ENCODE measurements at places on chromosomes 7 and 10.

DNA sequence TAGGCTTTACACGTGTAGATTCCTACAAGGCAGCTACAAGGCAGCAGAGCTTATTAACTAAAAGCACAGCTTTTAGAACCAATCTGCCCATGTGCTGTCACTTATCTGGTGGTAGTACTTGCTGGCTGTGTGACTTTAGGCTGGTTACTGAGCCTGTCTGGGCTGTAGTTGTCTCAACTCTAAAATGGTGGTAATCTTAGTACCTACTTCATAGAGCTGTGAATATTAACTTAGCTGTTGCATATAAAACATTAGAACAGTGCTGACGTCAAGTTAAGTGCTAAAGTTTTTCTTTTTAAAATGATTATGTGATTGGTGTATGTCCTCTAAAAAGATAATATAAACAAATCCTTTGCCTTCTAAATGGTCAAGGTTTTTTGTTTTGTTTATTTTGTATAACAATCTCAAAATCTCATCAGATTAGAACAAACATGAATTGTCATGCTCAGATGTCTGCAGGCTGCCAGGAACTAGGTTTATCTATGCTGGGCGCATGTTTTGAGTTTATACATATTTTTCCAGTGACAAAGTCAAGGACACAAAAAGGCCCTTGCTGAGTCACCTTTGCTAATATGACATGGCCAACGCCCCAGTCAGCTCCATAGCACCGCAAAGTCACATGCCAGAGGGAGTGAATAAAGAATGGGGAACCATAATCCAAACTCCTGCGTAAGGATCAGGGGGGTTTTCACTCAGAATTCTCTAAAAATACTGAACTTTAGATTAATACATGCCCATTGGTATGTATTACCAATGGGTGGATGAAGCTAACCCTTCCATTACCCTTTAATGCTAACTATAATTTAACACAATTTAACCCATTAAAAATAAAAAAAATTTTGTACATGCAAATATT is 39.8 kb upstream of the ARL4A start:
- peak; percentile 78 for DNase-seq

DNA sequence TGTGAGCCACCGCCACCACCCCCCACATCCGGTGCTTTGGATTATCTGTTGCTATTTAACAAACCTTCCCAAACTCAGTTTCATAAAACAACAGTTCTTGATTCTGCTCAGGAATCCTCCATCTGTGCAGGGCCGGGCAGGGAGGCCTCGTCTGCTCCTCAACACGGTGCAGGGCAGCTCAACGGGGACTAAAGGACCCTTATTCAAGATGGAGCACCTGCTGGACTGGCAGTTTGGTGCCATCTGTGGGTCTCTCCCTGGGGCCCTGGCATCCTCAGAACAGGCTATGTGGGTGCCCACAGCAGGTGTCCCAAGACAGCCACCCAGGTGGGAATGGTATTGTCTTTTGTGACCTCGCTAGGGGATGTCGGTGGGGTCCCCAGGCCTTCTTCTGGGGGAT is 31.0 kb upstream of the ELFN1 start:
- no peak for DNase-seq

- no peak for DNase-seq
Measured at GRCh38 chr7:32018845-32019578, 51.2 kb downstream of the PDE1C start.

- no peak for DNase-seq
Measured at GRCh38 chr7:151819866-151820265, 57.0 kb downstream of the PRKAG2 start.

DNA sequence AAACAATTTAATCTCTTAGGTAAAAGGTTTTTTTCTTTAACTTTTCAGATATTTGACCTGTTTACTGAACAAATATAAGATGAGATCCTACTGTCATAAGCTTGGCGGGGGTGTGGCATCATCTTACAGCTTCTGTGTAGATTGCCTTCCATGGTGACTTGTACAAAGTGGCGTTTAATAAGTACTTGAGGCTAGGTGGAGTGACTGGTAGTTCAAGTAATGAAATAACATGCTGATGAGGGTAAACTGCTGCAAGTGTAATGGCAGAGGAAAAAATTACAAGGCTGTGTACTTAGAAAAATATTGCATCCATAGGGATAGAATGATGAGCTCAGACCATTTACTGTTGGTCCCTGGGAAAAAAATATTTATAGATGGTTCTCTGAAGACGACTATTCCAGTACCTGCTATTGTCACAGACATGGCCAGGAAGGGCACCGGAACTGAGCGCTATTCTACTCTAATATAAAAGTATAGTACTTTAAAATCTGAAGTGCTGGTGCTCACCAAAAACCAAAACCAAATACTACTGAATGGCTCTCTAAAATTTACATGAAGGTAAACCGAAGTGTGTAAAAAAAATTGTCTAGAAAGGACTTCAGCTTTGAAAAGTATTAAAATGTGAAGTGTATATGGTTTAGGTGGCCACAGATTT is 42.4 kb downstream of the DNAH11 start:
- no peak for DNase-seq

- peak; percentile 74 for DNase-seq
Measured at GRCh38 chr10:25047591-25048301, 31.3 kb downstream of the THNSL1 start.

DNA sequence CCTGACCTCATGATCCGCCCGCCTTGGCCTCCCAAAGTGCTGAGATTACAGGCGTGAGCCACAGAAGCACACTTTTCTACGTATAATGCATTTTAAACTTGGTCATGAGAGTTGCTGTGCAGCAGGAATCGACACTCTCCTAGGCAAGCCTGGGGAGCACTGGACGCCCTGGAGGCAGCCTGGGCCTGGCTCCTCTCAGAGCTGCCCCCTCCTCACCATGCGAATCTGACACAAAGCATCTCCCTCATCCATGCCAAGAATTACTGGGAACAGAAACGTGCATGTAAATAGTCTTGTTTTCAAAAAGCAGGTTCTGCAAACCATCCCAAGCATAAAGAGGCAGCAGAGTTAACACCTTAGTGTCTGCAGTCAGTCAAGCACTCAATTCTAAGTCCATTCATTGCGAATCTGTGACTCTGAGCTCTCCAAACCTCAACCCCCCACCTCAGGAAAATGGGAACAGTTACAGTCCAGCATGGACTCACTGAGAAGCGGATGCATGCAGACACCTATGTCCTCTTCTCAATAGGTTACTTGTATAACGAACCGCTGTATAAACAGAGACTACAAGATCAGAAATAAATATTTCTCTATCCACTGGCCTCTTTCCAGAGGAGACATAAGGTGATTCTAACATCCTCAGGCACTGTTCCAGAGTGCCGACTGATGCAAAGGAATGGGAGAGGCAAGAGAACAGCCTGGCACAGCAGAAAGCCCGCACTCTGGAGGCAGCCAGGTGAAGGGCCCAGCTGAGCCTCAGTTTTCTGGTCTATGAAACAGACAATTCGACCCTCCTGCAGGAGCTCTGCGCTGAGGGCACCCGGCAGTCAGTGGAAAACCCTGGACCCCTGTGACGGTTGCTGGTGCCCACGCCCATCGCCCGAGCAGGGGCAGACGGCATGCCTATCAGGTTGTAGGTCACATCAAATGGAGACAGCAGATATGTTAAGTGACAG is 68.9 kb downstream of the MAD1L1 start:
- no peak for DNase-seq

DNA sequence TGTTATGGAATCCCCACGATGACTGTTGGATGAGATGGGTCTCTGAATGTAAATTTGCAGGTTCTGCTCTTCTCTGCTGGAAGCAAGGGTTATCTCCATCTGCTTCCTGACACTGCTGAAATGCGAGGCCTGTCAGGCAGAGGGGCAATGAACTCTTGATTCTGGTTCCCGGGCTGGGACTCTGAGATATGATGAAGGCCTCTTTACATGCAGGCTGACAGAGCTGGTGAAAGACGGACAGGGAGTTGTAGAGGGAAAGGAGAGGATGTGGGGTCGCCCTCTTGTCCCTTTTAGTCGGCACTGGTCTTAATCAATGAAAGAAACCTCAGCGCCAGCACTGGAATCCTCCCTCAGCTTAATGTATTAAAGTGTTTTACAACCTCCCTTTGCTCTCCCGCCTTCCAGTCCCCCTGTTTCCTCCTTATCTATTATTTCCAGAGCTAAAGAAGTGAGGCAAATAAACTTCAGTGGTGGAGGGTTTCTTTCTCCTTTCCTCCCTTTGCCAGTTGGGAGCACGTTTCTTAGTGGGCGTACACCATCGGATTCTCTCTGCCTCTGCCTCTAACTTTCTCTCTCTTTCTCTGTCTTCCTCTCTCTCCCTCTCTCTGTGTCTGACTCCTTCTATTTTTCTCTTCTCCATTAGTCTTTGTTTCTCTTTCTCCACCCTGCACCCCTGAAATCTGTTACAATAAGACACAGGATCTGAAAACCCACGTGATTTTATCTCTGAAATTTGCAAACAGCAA is 145.6 kb downstream of the BAMBI start:
- peak; percentile 58 for DNase-seq

GRCh38 chr7:2523461-2523936 is 3.9 kb downstream of the LFNG start:
- no peak for DNase-seq

GRCh38 chr10:5669604-5670003 is 3.2 kb upstream of the ASB13 start:
- peak; percentile 27 for DNase-seq

- DNase-seq = no peak
Measured at GRCh38 chr7:133702078-133702477, 425.1 kb upstream of the LRGUK start.

- DNase-seq = no peak
Measured at GRCh38 chr10:47277352-47278151, 22.4 kb upstream of the GDF10 start.

DNA sequence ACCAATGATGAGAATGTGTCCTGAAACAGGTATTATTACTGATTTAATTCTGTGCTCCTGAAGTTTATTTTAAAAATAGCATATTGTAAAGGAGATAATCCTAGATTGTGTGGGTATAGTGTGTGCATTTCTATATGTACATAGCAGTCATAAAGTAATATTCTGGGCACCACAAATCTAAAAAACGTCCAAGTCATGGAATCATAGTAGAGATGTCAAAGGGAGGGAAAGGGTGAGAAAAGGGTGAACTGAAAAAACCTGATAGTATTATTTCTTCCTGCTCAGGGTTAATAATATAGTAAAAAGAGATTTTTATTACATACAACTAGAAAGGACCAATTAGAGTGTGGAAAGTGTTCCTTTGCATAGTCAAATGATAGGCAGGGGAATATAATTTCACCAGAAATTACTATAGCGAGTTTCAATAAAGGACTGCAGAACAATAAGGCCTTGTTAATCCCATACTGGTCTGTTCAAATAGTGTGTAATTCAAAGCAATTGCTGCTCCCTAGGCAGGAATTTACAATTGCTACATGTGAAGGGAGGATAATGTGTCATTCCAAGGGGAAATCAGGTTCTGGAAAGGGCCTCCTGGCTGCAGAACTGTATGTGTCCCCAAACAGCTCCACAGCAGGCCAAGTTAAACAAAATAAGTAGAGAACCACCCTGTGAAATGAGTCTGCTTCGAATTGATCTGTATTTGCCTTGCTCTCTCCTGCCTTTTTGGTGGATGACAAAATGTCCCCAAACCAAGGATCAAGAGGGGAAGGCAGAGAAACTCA is 42.5 kb upstream of the KMT2E start:
- no peak for DNase-seq

GRCh38 chr7:42982604-42983115 is 50.5 kb downstream of the MRPL32 start:
- no peak for DNase-seq

GRCh38 chr7:48040944-48041652 is 5.8 kb downstream of the C7orf57 start:
- no peak for DNase-seq

DNA sequence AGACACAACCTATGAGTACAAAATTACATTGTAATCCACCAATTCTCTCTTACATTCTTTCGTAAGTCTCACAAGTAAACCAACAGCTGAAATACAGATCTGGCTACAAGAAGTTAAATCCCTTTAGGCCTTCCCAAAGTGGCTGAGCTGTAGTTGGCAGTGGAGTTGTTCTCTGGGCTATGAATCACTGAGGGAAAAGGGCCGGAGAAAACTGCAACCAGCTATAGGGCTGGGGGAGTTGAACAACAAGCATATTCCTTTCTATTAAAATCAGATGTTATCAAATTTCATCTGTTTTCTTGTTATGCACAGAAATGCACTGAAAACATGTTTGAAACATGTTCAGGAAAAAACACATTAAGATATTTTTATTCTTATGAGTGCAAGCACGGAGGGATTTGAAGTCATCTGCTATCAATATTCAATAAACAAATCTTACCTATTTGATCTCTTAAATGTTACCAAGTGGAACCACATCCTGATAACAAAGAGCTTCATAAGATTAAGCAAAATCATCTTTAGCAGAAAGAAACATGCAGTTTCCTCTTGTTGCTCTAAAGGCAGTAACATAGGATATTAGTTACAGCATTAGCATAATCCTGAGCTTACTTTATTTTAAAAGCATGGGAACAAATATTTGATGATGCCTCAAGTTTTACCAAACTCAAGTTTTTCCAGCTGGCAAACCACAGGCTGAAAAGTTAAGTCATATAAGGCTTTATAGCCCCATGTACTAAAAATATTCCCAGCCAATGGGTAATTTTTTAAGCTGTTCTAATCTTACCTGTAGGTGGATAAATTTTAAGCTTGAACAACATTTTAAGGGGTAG is 212.7 kb downstream of the TAX1BP1 start:
- DNase-seq = no peak

DNA sequence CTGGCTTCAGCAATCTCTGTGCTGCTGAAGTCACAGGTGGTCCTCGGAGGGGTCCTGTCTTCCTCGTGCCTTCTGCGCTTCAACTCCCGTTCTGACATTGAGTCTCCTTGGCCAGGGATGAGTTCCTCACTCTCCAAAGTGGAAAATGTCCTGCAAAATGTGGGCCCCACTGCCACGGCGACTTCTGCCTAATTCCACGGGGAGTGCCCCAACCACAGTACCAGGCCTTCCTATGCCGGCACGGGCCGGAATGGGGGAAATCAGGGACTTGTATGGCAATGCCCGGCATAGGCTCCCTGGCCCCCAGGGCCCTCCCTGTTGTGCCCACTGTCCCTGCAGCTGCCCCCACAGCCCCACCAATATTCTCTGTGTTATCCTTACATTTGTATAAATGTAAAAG is 420.5 kb downstream of the TCERG1L start:
- DNase-seq = no peak

- no peak for DNase-seq
Measured at GRCh38 chr10:99555825-99556523, 23.2 kb downstream of the NKX2-3 start.

GRCh38 chr10:49347827-49348226 is 48.1 kb downstream of the DRGX start:
- DNase-seq = no peak

- no peak for DNase-seq
Measured at GRCh38 chr7:141320287-141320686, 230.9 kb upstream of the AGK start.

DNA sequence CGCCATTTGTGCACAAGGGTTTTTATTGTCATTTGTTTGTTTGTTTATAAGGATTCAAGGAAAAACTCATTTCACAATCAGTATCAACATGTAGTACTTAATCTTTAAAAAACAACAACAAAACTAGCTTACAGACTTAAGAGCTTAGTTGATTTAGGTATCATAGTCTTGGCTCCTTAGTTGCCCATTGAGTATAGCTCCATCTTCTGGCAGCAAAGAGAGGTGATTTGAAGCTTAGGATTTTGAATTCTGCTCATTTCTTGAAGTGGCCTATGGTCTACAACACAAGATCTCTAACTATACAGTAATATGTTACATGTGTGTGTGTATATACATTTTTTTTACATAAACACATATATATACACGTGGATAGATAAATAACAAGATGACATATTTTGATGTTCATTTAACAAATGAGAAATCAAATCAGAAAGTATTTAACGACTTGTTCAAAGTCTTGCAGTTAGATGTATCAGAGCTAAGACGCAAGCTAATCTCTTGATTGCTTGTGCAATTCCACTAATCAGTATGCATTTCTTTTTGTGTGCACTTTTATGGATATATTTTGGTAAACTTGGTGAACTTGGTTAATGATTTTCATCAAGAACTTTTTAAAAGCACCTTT is 307.3 kb downstream of the CAMK1D start:
- peak; percentile 75 for DNase-seq
